ENCODE measurements at places on chromosomes 6 and 20.

DNA sequence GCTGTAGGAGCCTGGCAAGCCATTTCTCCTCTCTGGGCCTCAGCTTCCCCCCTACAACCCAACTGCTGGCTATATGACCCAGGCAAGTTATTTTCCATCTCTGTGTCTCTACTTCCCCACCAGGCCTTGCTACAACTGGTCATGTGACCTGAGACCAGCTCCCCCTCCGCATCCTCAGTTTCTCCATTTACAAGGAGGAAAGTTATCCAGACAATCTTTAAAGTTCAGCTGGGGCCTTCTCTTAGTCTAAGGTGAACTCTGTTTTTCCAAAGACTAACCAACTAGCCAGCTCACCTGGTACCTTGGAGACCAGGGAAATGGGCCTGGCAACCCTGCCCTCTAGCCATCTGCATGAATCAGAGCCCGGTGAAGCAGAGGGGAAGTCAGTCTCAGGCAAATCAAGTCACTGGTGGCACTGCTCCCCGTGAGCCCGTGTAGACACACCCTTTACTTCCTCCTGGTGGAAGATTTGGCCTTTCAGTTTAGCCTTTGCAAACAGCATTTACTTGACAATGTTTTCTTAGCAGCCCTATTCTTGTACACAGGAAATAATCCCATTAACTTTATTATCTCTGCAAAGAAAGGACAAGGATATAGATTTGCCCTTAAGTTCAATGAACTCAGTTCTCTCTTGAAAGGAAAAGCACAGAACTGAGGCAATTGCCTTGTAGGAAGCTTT is 157.7 kb downstream of the VEGFA start:
- DNase-seq: no peak

- no peak for DNase-seq
These were observed 464.8 kb downstream of the CBLN4 start for GRCh38 chr20:55540486-55540885.

GRCh38 chr20:21270806-21271205 is 32.3 kb upstream of the XRN2 start:
- DNase-seq: no peak

DNA sequence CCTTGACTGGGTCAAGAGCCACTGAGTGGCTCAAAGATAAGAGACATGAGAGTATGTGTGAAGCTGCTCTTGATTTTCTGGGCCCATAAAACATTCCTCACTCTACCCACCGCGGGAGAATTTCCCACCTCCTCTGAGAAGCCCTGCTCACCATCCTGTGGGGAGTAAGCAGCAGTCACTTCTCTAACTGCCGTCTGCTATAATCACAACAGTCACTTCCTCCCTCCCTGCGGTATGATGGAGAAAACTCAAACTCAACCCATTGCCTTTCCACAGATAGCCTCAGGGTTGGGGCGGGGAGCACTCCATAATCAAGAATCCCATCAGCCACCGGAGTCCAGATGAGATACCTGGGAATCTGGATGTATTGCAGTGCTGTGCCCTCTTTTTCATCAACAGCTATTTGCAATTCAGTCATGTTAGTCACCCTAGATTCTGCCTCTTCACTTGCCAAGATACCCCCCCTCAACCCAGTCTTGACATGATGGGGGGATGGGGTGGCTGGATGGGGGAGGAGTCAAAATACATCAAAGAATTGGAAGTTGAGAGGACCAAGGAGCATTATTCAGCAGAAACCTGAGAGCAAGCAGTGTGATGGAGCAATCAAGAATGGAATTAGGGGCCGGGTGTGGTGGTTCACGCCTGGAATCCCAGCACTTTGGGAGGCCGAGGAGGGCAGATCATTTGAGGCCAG is 5.1 kb downstream of the MOCS1 start:
- no peak for DNase-seq

DNA sequence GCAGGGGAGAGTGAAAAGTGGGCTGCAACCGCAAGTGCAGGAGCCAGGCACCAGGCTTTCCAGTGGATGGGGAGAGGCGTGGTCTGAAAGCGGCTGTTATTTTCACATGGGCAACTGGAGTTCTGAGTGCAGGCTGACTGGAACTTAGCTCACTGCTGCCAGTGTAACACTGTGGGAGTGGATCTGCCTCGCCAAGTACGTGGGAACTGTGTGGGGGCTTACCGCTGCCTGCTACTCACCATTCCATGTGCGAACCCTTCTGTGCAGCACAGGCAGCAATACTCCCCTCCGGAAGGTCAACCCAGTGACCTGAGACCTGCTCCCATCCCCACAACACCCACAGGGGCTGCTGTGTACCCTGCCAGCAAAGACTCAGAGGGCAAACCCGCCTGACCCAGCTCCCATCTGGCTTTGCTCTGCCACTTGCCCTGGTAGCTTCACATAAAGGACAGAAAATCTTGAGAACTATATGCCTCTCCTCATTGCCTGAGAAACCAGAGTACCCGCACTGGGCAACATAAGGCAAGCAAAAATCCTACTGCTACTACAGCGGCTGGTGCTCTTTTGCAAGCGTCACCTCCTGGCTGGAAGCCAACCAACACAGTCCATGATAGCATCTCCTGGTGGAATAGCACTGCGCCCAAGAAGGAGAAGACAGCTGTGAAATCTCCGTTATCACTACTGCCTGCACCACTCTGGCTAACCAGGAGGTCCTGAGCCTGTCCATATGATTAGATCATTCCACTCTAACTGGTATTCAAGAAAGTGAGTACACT is 54.4 kb upstream of the SIRPG start:
- no peak for DNase-seq

GRCh38 chr20:61360296-61360695 is 108.2 kb downstream of the CDH4 start:
- DNase-seq: no peak
